ENCODE measurements at places on chromosomes 1 and 21. TPM values are rescaled to one million over a fixed set of nuclear protein-coding genes. Genes with fewer than 3 reads are reported as not detected.

FCRL6 gene
- total RNA-seq, result not detected

CTH gene
- 16.4 TPM for total RNA-seq

EVI5 gene
- total RNA-seq, result 14.9 TPM

NHLH2 gene
- 0.48 TPM for total RNA-seq

MAB21L3 gene
- 1.4 TPM for total RNA-seq

TAS1R1 gene
- total RNA-seq, result not detected

RORC gene
- 1.9 TPM for total RNA-seq

All from tracheal epithelial cell (primary cell).